ENCODE measurements at places on chromosomes 13 and 19.

DNA sequence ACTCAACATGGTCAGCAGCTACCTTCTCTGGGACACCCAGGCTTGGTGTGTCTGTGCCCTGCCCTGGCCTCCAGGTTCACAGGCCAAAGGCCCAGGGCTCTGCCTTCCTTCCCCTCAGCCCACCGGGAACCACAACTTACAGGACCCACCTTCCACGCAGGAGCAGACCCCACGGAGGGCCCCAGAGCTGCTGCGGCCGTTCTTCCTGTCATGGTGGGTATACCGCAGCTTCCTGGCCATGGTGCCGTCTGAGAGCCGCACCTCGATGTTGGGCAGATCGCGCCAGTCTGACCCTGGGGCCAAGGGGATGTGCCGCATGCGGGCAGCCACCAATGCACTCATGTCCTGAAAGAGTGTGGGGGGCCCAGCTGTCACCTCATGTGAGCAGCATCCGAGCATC lies 17.2 kb upstream of the EIF3G start:
- peak; percentile 5 for DNase-seq

GRCh38 chr19:34187011-34187410 lies 14.7 kb downstream of the LSM14A start:
- DNase-seq: no peak

DNA sequence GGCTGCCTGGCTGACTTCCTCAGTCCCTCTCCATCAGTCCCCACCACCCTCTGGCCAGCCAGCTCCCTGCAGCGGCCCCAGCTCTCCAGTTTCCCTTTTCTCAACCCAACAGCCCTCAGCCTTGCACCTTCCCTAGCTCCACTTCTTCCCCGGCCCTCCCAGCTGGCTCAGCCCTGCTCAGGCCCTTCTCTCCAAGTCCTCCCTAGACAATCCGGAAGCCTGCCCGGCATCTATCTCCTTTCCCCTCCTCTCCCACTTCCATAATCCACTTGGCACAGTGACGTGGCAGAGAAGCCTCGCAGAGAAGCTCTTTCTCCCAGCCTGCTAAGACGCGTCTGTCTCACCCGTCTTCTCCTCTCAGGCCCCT lies 1.1 kb downstream of the UBXN6 start:
- peak; percentile 91 for DNase-seq

GRCh38 chr19:44794610-44795009 lies 14.3 kb upstream of the BCAM start:
- DNase-seq: no peak

DNA sequence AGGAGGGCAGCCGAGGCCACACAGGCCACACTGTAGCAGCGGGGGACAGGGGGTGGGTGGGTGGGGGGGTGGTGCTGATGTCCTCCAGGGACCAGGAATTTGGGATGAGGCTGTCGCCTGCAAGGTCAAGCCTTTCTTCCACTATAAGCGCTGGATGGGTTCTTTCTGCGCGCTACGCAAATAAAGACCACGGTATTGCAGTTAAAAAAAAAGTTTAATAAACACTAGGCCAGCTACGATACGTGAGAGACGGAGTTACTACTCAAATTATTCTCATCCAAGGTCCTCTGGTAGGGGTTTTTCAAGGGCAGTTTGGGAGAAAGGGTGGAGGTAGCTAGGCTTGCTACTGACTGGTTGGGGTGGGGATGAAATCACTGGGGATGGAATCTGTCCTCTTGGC lies 508 bp upstream of the ZNF44 start:
- DNase-seq: no peak

DNA sequence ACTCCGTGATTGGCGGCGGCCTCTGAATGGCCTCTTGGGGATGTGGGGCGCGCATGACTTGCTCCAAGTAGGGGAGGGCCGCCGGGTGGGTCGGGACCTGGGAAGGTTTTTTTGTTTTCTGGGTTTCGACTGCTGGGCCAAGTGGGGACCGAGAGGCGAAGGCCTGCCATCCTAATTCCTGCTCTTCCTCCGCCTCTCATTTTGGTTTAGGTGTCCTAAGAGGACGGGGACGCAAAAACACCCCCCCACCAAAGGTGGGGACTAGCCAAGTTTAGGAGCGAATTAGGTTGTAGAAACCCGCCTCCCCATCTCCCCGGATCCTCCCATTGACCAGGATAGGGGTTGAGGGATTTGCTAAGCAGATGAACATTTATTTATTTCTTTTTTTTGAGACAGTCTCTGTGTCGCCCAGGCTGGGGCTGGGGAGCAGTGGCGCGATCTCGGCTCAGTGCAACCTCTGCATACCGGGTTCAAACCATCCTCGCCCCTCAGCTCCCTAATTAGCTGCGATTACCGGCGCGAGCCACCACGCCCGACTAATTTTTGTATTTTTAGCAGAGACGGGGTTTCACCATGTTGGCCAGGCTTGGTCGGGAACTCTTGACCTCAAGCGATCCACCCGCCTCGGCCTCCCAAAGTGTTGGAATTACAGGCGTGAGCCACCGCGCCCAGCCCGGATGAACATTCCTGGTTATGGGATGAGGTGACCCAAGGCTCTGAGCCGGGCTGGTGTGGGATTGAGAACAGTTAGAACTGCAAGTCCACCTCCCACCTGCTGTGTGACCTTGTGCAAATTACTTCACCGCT lies 838 bp downstream of the PPP2R1A start:
- DNase-seq: no peak

- DNase-seq: no peak
Observed at GRCh38 chr13:109224033-109224432, 562.4 kb downstream of the IRS2 start.

- DNase-seq: no peak
Observed at GRCh38 chr13:110396913-110397381, 89.9 kb downstream of the COL4A2 start.

GRCh38 chr19:35846038-35846668 lies 6.2 kb downstream of the NPHS1 start:
- DNase-seq: no peak

GRCh38 chr13:45751885-45752284 lies 49.8 kb downstream of the CBY2 start:
- no peak for DNase-seq

GRCh38 chr19:58227964-58228584 lies 640 bp upstream of the ZNF544 start:
- DNase-seq: no peak

DNA sequence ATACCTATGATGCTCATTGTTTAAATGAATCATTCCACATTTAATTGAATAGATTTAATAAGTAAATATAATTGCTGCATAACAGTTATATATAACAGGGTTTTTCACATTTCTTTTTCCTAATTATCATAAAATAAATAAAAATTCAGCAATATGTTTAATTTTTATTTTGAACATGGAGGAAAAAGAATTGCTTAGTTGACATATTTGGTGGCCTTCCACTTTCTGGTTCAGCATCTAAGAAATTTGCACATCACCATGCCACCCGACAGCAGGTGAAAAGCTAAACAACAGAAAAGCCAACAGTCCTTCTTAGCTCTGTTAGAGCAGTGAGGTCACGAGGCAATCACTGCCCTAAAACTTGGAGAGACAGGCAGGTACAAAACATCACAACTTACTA lies 790.2 kb downstream of the GPC5 start:
- DNase-seq: no peak

- no peak for DNase-seq
Observed at GRCh38 chr13:113905018-113905417, 41.1 kb upstream of the GAS6 start.

- DNase-seq: no peak
Observed at GRCh38 chr13:47917022-47917574, 84.0 kb downstream of the SUCLA2 start.

DNA sequence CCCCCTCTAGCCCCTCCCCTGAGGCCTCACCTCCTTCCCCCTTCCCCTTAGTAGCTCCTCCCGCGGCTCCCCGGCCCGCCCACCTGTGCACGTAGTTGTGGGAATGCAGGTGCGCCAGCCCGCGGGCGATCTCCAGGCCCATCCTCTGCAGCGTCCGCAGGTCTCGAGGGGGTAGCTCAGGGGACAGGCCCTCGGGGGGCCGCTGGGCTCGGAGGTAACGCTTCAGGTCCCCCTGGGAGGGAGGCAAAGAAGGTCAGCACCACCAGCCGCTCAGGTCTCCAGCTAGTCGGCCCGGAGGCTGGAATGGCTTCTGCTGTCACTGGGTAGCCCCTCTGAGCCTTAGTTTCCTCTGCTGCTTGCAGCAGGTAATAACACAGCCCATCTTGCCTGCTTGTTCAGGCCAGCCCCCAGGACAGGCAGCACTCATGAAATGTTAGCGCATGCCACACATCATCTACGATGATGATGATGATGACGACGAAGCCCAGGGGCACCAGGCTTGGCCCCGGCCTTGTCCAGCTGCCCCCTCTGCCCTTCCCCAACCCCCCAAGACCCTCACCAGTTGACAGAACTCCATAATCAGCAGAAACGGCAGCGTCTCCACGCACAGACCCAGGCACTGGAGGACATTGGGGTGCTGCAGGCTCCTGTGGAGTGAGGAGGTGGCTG lies 9.2 kb downstream of the LMTK3 start:
- DNase-seq: no peak

GRCh38 chr19:48444936-48445200 lies 915 bp upstream of the GRWD1 start:
- no peak for DNase-seq

DNA sequence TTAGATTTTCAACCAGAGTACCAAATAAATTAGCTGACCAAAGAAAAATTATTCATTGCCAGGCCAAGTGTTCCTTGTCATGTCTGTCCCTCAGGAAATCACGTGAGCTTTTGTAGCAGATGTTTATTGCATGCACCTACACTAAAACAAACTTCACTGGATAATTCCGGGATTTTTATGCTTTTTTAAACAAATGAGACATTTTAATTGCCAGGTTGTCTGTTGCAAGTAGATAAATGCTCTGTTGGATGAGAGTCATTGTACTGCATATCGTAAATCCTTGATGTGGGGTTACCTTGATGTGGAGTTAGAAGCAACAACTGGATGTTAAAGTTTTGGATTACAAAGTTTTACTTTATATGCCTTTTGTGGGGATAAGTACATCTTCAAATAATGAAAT lies 1187.7 kb upstream of the PCDH9 start:
- no peak for DNase-seq

- DNase-seq: peak; percentile 36
Observed at GRCh38 chr19:34260771-34261173, 6.4 kb downstream of the GARRE1 start.

GRCh38 chr13:83295686-83296085 lies 586.6 kb downstream of the SLITRK1 start:
- no peak for DNase-seq

DNA sequence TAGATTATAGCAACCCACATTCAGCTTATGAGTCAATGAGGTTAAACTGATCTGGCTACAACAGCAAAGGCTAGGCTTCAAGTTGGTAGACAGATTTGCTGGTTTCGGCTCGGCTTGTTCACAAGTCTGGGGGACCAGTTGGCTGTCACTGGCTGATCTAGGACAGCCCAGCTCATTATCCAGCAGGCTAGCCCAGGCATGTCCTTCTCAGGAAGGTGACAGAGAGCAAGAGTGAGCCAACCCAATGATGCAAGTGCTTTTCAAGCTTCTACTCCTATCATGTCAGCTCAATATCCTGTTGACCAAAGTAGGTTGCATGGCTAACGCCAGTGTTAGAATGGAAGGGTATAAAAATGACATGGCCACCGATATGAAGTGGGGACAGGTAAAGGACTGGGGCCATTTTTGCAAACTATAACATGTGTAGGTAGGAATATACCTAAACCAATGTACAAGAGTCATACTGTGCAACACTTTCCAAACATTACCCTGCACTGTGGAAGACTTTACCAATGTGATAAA lies 220.9 kb upstream of the SOX21 start:
- no peak for DNase-seq

DNA sequence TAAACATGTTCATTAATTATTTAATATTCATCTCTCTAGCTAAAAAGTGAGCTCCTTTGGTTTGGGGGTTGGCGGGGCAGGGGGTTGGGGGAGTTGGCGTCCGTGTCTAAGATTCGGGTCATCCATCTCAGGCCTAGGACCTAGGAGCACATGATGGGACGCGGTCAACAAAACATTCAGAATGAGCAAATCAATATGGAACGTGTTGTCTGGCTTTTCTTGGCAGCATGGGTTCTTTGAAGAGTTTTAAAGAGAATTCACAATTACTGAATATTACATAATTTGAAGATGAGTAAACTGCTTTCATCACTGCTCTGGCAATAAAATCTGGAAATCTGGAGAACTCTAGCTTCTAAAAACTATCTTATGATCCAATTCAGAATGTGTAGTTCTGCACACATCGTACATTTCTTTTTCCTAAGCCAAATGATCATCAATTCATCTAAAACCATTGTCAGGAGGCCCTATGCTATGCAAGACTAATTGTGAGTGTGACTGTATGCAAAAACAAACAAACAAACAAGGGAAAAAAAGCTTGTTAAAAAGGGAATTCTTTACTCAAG lies 5.4 kb upstream of the ARGLU1 start:
- no peak for DNase-seq

- no peak for DNase-seq
Observed at GRCh38 chr19:12786952-12787351, 4.3 kb upstream of the JUNB start.

DNA sequence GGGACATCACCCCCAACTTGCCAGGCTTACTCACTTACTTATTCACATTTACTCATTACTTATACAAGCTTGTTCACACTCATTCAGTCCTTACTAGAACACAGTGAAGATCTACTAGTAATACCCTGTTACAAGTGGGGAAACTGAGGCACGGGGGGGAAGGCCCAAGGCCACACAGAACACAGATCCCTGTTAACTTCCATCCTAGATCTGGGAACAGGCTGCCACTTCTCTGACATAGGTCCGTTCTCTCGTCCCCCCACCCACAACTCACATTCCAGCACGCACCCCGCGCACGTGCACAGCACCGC lies 1.5 kb upstream of the NRTN start:
- no peak for DNase-seq

DNA sequence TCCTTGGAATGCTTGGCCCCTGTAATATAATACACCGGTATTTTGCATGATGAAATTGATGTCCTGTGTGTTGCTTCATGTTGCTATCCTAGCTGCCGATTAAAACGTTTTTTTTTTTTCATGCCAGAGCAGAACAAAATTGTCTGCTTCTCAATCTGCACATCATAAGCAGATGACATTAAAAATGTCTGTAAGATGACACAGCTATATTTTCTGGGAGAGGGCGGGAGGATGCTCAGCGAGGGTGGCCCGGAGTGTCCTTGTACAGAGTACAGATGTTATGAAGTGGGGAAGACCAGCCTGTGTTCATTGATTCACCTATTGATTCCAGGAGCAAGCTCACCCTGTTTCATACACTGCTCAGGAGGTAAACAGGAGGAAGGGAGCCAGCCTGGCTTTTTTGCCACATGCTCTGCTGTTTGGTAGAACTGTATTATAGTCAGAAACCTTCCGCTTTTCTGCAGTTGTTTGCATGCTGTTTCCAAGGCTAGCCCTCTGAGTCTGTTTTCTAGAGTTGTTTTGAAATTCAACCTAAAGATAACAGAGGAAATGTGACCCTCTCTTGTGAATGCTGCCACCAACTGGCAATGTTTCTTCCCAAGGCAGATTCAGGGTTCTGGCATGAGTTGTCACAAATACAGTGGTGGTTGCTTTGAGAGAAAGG lies 4.7 kb upstream of the IRS2 start:
- DNase-seq: no peak

- DNase-seq: no peak
Observed at GRCh38 chr19:8224394-8225145, 15.4 kb downstream of the CERS4 start.

- DNase-seq: no peak
Observed at GRCh38 chr19:55304980-55305379, 20.2 kb downstream of the TMEM150B start.
